ENCODE measurements at places on chromosomes 7 and 10. TPM values are rescaled to one million over a fixed set of nuclear protein-coding genes. Genes with fewer than 3 reads are reported as not detected.
A peak's percentile ranks its signal among the peaks of the same experiment; 100 is the strongest.

GRCh38 chr10:126497672-126498071 lies 109.4 kb upstream of the ADAM12 start:
- no peak for DNase-seq

The NPTX2 gene
- total RNA-seq: 2.0 TPM

DNA sequence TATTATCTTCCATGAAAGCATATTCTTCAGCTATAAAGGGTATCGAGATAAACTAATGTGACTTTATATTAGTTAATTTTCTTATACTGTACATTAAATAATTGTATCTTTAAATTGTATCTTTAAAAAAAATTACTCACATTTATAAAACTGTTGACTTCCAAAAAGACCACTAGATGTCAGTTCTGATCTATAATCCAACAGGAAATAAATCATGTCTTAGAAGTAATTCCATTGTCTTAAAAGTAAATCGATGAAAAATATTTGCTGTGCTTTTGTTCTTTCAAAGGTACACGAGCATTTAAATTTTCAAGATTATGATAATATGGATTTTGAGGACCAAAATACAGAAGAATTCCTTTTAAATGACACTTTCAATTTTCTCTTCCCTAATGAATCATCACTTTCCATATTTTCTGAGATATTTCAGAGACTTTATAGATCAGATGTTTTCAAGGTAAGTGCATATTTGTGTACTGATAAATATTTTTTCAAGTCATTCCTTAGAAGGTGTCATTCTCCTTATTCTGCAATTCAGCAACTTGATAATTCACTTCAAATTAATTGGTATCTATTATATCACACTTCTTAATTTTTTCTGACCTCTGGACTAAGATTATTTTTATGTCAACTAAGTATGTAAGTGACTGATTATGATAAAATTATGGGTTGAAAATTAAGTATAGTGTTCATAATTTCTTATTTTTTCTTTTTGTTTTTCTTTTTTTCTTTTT lies 138.5 kb downstream of the CPED1 start:
- no peak for DNase-seq

The PLEKHS1 gene
- total RNA-seq: 0.41 TPM

DNA sequence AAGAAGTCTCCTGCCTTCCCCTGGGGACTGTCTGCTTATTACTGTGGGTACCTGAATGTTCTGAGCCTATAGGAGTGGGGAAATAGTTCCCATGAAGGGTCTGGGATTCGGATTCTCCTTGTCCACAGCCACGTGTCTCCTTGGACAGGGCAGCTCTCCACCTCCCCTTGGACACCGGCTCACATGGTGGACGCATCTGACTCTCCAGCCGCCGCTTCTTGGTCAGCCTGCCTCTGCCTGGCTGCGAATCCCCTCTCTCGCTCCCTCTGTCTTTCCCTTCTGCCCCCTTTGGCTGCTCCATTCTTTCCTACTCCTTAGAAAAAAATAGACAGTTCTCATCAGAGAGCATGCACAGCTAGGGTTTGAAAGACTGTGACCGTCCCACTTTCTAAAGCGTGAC lies 46.9 kb downstream of the JAKMIP3 start:
- peak; percentile 47 for DNase-seq

- DNase-seq: no peak
These were observed 738.4 kb upstream of the FZD8 start for GRCh38 chr10:36380538-36380937.

- no peak for DNase-seq
These were observed 1.5 kb downstream of the NOC3L start for GRCh38 chr10:94361171-94361794.

The TMEM184A gene
- total RNA-seq: 11.0 TPM

DNA sequence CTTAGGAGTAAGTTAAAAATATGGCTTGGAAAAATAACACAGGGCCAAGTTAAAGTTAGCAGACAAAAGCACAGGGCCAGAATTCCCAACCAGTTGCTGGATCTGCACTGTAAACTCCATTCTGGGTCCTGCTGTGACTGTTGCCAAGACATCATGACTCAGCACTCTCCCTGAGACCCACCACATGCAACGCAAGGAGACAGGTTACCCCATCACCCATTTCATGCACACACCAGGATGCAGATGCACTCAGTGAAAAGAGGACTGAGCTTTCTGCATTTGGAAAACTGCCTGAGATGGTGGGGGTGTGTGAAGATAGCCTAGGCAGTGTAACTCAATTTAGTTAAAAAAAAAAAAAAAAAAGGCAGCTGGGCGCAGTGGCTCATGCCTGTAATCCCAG lies 97.6 kb upstream of the ZNF438 start:
- no peak for DNase-seq

The OR2A42 gene
- 0.06 TPM for total RNA-seq

Data from kidney (tissue), 22 donors.